ENCODE measurements at places on chromosomes 1 and 21.

DNA sequence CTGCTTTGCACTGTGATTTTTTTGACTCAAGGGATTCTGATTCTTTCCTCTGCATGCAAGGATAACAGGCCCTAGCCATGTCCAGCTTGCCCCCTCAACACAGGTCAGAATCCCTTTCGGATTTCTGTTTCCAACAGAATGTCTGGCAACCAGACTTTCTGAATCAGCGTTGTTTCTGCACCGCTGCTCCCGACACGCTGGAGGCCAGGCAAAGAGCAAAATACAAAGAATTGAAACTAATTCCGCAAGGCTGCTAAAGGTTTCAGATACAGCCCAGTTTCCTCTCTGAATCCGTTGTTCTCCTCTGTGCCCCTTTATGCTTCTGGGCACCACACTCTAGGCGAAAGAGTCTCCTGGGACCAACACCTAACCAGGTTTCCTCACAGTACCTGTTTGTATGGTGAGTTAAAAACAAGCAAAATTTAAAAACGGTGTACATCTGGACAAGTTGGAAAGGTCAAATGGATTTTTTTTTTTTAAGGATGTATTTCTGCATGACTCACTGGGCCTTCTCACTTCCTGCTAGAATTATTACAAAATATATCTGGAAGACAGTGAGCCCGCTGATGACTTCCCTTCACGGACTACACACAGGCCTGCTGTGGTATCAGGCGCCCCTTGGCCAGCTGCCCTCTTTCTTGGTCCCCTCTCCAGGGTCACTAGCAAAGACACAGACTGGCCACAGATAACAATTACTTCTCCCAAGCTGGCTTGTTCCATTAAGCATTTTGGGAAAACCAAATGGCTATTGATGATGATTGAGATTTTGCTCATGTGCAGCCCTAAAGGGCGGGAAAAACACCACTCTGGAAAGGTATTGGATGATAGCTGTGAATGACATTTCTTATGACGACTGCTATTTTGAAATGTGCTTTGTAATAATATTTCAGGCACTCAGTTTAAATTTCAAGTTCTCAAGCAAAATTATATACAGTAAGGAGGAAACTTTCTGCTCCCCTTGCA is 118.3 kb downstream of the TGFB2 start:
- no peak for DNase-seq

DNA sequence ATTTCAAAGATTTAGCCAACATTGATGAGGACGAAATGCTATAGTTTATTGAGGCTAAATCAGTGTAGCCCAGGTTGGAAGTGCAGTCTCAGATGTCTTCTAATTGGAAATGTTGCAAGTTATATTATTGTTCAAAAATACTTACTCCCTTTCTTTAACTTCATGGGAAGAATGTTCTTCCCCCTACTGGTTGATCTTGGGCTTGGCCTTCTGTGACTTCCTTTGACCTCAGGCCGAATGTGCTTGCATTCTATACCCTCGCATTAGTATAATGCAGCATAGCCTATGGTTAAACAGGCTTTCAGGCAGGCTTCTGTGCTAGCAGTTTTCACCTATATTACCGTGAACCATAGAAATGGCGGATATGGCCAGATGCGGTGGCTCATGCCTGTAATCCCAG is 77.3 kb downstream of the RPE65 start:
- no peak for DNase-seq

- DNase-seq: no peak
Observed at GRCh38 chr1:231681006-231681405, 54.4 kb downstream of the DISC1 start.

GRCh38 chr1:80659161-80659560 is 1141.6 kb upstream of the ADGRL2 start:
- no peak for DNase-seq

- DNase-seq: no peak
Observed at GRCh38 chr21:46248422-46248782, 19.8 kb upstream of the LSS start.

DNA sequence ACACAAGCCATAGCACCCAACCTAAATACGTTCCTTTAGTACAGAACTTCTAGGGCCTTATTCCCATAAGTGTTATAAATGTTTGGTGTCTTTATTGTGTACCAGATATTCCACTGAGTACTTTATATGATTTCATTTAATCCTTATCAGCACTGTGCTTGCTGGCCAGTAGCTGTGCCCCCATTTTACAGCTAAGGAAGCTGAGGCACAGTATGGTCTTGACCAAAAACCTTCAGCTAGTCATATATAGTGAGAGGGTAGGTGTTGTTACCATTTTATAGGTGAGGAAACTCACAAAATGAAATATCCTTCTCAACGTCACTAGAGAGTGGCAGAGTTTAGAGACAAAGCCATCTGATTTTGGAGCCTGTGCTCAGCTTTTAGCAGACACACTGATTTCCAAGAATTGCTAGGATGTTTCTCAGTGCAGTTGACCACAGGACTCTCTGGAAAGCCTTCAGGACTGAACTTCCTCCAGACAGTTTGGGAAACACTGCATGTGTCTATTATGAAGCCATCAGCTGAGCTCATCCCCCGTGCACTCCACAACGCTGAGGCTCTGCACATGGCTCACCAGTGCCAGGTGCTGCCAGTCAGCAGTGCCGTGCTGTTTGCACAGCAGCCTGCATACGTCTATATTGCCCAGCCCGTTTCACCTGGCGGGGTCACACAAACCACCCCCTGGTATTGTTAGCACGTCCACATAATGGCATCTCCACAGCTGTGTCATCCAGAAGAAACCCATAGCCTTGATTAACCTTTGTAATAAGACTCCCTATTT is 15.4 kb downstream of the NPPA start:
- no peak for DNase-seq

DNA sequence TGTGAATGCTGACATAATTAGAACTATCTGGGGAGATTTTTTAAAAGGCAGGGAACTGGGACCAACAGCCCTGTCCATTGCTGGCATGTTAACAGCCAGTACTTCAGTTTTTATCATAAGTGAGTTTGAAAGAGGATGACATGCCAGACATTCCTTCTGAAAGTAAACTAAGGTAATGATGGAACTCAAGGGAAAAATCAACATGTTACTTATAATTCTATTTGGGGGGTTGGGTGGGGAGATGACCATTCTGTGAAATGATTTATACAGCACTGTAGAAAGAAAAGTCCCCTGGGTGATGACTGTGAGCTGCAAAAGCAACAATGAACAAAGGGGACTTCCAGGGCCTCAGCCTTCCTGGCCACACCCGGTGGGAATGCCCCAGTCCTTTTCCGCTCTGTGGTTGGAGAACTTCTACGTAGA is 5.4 kb upstream of the LAMC2 start:
- DNase-seq: no peak

DNA sequence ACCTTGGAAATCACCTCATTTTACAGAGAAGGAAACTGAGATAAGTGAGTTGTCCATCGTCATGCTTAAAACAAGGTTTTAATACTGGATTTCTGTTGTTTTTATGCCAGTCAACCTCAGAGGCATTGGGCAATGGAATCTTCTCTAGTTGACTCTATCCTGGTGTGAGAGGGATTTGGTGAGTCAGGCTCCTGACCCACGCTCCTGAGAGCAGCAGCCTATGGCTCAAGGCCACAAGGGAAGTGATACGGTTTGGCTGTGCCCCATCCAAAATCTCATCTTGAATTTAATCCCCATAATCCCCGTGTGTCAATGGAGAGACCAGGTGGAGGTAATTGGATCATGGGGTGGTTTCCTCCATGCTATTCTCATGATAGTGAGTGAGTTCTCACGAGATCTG is 90.1 kb downstream of the TLR5 start:
- DNase-seq: no peak

All from DMS79 (cell line).